HCT116 (cell line): ENCODE measurements at places on chromosomes 4 and X.
A peak's percentile ranks its signal among the peaks of the same experiment; 100 is the strongest.

GRCh38 chrX:109440475-109440874 lies 41.4 kb downstream of the GUCY2F start:
- no peak for DNase-seq

DNA sequence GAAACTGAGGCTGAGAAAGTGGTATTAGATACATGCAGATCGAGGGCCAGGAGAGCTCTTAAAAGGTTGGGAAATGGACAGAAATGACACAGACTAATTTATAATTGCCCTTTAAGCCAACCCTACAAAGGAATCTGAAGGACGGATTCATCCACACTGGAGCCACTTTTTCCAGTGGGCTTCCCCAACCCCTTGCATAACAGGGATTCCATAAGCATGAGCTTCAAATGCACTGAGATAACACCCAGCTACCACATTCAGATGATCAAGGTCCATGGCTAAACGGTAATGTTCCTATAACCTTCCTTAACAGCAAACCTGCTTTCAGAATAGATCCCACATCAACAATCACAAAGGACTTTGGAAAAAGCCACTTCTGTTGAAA lies 34.2 kb downstream of the PLAC1 start:
- no peak for DNase-seq

GRCh38 chr4:36138220-36138619 lies 106.1 kb downstream of the ARAP2 start:
- no peak for DNase-seq

DNA sequence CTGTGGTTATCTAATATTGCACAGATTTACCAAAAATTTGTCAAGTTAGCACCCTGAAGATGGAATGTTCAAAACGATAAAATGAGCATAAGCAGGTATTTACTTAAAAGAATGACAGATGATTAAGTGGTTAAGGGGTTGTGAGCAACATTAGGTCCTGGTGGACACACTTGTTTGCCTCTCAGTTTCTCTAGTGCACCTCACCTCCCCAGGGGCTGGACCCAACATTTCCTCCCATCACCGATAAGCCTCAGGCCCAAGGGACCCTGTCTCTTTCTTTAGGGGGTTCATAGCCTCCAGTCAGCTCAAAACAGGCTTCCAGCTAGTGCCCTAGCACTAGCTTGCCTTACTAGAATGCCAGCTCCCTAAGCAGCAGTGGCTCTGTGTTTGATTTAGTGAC lies 88.0 kb downstream of the ATP11C start:
- no peak for DNase-seq

DNA sequence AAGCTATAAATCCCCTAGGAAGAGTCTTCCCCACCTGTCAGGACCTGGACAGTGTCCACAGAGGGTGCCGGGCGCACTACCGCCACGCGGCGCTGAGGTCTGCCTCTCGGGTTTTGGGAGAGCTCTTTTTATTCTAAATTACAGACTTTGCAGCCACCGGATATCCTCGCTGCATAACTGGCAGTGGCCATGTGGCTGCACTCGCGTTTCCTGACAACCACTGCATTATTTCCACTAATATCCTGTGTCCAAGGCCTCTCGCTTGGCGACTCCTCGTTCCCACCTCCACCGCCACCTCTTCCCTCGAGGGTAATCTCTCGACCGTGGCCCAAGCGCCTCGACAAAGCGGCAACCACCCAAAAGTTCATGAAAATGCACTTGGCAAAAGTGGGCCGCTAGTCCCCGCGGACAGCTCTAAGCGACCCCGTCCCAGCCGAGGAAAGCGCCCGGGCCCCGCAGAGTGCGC lies 512 bp upstream of the TMEM131L start:
- DNase-seq, result peak; percentile 16

- DNase-seq, result no peak
Measured at GRCh38 chr4:4402966-4403365, 16.1 kb downstream of the NSG1 start.

- no peak for DNase-seq
Measured at GRCh38 chr4:134189480-134189879, 12.1 kb downstream of the PABPC4L start.

- DNase-seq, result no peak
Measured at GRCh38 chr4:99642725-99643489, 14.7 kb downstream of the C4orf54 start.

- no peak for DNase-seq
Measured at GRCh38 chr4:76238236-76238635, 13.3 kb upstream of the FAM47E start.

- no peak for DNase-seq
Measured at GRCh38 chr4:52658641-52659000, 480 bp downstream of the USP46 start.

DNA sequence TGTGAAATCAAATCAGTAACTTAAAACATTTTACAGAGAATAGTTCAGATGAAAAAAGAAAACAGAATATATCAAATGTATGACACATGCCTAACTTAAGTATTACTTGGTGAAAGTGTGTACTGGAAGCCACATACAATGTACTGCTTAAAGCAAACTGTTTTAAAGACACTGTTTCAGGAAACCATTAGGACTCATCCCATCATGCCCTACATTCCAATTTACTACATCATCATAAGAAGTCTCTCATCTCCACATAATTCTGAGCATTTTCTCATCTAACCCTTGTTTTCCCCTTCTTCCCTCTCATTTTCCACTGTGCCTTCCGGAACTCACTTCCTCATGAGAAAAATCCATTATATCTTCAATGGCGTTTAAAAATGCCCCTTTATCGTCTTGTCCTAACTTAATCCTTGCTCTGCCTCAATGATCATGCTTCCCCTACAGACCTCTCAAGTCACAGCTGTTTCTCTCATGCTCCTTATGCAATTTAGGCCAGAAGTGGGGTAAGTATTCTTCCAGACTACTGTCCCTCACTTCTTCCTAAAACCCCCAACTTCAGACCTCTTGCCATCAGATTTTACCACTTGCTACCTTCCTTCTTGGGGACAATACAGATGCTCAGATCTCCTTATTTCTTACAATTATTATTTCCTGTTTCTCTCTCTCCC lies 26.8 kb upstream of the FGF5 start:
- no peak for DNase-seq

DNA sequence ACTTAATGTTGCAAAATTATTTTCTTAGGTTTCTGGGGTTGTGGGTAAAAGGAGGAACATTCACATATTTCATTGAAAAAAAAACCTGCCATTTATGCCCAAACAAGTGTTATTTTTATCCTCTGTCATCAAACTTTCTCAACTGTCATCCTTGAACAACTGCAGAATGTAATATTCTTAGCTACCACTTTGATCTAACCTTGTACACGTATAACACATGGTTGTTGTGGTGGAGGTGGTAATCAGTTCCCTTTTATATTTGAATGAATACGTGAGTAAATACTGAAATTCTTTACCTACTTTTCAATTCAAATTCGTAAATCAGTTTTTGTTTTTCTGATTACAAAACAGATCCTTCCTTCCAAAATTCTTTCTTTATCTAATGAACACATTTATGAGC lies 3.8 kb upstream of the AMMECR1 start:
- DNase-seq, result no peak

DNA sequence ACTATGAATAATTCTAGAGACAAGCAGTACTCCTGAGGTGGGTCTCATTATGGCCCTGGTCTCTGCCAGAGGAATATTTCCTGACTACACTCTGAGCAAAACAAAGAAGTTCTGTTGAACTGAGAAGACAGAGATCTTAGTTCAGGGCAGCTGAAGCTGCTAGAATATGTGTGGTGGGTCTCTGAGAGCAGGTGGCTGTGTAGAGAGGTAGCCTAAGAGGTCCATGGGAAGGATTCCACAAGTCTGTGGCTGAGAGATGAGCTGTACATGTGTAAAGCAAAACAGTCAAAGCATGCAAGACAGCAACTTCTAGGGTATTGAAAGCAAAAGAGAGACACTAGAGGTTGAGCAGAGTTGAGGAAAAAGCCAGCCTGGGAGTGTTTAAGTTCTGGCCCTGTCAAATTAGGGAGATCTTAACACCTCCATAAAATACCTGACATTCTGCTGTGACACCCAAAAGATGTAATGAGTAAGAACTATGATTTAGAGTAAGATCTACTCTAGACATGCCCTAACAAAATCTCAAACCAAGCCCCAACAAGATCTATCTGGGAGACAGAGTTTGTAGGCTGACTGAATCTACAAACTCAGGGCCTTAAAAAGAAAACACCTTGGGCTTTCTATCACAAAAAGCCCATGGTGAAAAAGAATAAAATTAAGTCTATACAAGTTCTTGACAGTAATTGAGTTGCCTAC lies 274.4 kb downstream of the BANK1 start:
- DNase-seq, result no peak

- no peak for DNase-seq
Measured at GRCh38 chr4:112766422-112766821, 129.5 kb downstream of the LARP7 start.
